ENCODE measurements at places on chromosomes 11 and 22.
A peak's percentile ranks its signal among the peaks of the same experiment; 100 is the strongest.

DNA sequence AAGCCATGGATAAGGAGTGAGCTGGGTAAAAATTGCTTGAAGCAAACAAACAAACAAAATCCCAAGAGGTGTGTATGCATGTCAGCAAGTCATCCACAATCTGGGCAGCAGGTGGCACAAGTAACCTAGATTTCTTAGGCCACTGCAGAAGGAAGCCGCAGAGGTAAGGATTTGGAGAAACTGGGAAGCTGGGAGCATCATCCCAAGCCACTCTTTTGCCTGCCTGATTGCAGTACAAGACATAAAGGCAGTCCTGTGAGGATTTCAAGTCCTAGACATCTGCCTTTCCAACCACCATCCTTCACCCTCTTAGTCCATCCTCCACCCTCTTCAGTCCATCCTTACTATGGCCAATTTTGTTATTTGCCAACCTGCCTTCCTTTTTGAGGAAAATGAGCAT lies 67.2 kb upstream of the BMAL1 start:
- DNase-seq = no peak

DNA sequence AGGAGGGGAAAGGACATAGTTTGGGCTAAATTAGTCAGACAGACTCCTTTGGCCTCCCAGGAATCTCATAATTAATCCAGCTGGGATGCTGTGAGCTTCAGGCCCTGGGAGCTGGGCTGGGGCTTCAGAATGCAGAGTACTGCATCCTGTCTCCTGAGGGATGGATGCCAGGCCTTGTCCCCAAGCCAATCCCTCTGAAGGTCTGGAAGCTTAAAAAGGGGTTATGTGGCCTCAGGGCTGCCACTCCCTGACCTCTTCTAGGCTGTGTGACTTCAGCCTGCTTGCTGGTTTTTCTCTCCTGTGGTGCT lies 6.9 kb upstream of the LRRC32 start:
- no peak for DNase-seq

GRCh38 chr22:50435291-50436014 lies 39.4 kb downstream of the SBF1 start:
- no peak for DNase-seq

DNA sequence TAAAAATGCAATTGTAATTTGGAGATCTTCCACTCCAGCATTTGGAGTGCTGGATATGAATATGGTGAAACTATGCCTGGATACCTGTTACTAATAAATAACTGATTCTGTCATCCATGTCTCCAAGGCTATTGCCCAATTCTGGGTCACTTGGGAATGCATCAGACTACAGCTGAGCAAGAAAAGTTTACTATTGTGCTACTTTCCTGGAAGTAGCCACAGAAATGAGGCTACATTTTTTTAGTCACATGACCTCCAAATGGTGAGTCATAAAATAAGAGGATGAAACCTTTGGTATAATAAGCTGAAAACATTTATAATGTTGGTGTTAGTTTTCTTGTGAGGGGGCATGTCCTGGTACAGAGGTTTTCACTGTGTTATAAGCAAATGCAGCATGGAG lies 44.4 kb downstream of the DCDC1 start:
- DNase-seq = peak; percentile 34

DNA sequence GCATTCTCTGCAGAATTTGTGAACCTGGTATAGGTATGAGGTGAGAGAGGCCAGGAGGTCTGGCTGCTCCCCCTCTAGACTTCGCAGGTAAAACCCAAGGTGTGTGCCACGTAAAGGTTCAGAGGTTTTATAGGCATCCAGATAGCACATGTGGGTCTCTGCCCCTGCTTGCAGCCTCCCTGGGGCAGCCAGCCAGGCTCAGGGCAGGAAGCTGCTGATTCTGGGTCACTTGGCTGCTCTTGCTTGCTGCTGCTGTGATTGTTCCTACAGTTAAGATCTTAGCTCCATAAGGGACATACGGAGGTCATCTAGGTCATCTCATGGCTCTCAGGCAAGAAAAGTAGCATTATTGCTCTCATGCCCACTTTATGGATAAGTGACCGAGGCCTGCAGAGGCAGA lies 30.2 kb downstream of the ZBTB16 start:
- DNase-seq = no peak

- DNase-seq = no peak
These were observed 7.4 kb downstream of the CNTF start for GRCh38 chr11:58629857-58630256.

All from GM04503 (cell line).